ENCODE measurements at places on chromosomes 16 and 17.

DNA sequence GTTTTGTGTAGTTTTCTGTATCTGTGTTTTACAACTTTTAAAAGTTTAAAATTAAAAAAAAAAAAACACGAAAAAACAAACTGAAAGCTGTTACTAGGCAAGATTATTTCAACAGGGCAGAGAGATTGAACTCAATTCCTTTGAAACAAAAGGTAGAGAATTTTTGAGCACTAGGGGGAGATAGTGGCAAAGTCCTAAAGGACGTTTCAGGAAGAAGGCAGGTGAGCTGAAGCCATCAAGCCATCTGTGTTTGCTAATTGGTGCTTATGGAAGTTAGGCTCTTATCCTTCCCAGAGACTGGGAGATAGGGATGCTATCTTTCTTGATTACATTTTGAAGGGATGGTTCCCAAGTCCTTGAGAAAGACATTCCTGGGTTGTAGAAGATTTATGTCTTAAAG is 70.6 kb upstream of the CLEC3A start:
- no peak for DNase-seq

DNA sequence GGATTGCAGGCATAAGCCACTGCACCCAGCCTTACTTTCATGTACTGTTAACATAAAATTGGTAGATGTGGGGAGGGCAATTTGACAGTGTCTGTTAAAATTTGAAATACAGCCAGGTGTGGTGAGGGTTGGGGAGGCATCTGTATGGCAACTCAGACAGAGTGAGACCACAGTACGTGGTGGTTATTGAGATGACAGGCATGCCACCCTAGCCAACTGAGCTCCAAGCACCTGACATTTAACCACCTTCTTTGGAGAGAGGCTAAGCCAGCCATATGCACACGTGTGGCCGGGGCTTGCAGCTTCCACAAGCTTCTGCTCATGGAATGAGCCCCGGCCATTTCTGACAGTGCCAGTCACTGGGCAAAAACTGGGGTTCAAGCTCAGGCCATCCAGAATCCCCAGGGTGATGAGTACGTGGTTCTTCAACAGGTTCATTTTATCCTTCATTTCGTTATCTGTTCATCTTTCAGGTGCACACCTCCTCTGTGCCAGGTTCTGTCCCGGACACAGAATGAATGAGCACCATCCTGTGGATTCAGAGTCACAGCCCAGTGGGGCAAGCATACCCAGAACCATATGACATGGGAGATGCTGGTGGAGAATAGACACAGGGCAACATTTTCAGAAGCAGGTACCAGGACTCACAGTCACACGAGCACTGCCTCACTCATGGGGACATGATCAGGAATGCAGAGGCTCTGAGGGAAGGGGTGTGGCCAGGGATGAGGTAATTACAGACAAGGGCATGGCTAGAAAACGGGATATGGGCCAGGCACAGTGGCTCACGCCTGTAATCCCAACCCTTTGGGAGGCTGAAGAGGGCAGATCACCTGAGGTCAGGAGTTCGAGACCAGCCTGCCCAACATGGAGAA is 36.2 kb downstream of the C16orf82 start:
- DNase-seq: no peak

DNA sequence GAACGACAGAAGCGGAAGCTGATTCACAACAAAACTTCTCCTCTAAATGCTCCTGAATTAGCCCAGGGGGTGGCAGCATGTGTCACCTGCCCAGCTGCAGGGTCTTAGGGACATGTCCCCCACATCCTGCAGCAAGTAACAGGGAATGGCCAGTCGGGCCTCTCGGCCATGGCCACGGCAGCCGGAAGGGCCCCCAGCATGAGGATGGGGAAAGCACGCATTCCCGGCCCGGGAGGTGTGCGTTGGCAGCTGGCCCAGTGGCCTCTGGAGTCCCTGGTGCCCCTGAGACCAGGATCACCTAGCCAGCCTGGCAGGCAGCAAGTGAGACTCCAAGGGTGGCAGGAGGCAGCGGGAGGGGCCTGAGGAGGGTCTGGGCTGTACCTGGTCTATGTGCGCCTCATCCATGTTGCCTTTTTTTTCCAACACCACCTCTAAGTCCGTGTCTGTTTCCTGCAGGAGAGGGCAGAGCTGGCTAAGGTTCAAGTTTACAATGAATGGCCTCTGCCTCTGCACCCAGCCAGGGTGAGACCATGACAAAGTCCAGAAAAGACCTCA is 7.0 kb downstream of the KNOP1 start:
- DNase-seq: no peak

DNA sequence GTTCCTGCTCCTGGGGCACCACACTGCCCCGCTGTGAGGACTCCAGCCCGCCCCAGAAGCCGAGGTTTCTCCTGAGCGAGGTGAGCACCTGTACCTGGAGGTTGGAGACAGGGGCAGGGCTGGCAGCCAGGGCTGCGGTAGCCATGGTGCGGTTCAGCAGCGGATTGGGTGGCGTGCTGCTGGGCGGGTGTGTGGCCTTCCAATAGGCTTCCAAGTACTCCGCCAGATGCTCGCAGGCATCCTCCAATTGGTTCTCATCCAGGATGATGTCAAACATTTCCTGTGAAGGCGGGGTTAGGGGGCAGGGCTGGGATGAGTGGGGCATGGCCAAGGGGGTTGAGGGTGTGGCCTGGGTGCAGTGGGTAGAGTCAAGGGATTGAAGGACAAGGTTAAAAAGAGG is 11.3 kb upstream of the ARL5C start:
- no peak for DNase-seq

DNA sequence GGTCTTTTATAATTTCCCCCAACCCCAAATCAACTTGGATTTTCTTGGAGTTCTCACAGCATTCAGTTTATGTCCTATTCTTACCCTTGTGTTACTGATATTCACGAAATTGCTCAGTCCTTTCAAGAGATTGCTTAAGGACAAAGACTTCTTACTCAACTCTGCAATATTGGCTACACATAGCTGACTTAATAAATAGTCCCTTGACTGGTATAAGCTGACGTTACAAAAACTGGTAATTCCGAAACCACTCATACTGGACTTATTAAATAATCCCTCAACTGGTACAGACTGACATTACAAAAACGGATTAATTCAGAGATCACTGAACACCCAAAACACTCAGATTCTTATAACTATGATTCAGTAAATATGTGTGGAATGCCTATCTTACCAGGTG is 860 bp downstream of the TIGD7 start:
- DNase-seq: no peak

Measured in stimulated activated CD8-positive, alpha-beta memory T cell treated with anti-CD3 and anti-CD28 coated beads, Interleukin-7, amount 100 ng/mL, for 1 hour (primary cell).